Activated CD4-positive, alpha-beta memory T cell treated with anti-CD3 and anti-CD28 coated beads for 36 hours (primary cell): ENCODE measurements at places on chromosomes 16 and 17. TPM values are rescaled to one million over a fixed set of nuclear protein-coding genes. Genes with fewer than 3 reads are reported as not detected.

GRCh38 chr16:57624044-57624688 is 4.3 kb upstream of the ADGRG1 start:
- H3K4me1 ChIP-seq = peaks cover 10% of the 10 kb centered on the region
- peaks cover 11% of the 10 kb centered on the region for H3K27me3 ChIP-seq
- no peak overlapping the region for H3K4me3 ChIP-seq
- H3K27ac ChIP-seq = no peak overlapping the region
- no peaks in the 10 kb centered on the region for H3K36me3 ChIP-seq

- no peak for DNase-seq
- no peak overlapping the region for H3K4me3 ChIP-seq
- peaks cover 22% of the 10 kb centered on the region for H3K4me1 ChIP-seq
Measured at GRCh38 chr16:11144122-11144521, 111.9 kb downstream of the SOCS1 start.

- no peak overlapping the region for H3K4me3 ChIP-seq
- no peak for DNase-seq
- no peak overlapping the region for H3K27ac ChIP-seq
- H3K27me3 ChIP-seq = peaks cover 2% of the 10 kb centered on the region
Measured at GRCh38 chr16:16805809-16806208, 426.9 kb downstream of the NPIPA7 start.

GRCh38 chr16:67014634-67015312 is 14.2 kb upstream of the CBFB start:
- no peaks in the 10 kb centered on the region for H3K27me3 ChIP-seq
- peak overlapping the region; percentile 87 for H3K27ac ChIP-seq
- peak overlapping the region; percentile 86 for H3K4me3 ChIP-seq
- H3K4me1 ChIP-seq = peaks cover 28% of the 10 kb centered on the region
- H3K36me3 ChIP-seq = peaks cover 10% of the 10 kb centered on the region

GRCh38 chr16:80433623-80434022 is 107.2 kb upstream of the DYNLRB2 start:
- no peak overlapping the region for H3K27ac ChIP-seq
- H3K4me1 ChIP-seq = no peaks in the 10 kb centered on the region
- peak; percentile 34 for DNase-seq

- peaks cover 3% of the 10 kb centered on the region for H3K4me1 ChIP-seq
- H3K27me3 ChIP-seq = no peaks in the 10 kb centered on the region
- no peak overlapping the region for H3K27ac ChIP-seq
- DNase-seq = peak; percentile 75
Measured at GRCh38 chr17:64306850-64307463, 43.9 kb upstream of the TEX2 start.

- H3K27me3 ChIP-seq = peaks cover 8% of the 10 kb centered on the region
- no peaks in the 10 kb centered on the region for H3K4me1 ChIP-seq
- H3K36me3 ChIP-seq = no peaks in the 10 kb centered on the region
Measured at GRCh38 chr17:8753976-8754440, 4.3 kb downstream of the SPDYE4 start.

DNA sequence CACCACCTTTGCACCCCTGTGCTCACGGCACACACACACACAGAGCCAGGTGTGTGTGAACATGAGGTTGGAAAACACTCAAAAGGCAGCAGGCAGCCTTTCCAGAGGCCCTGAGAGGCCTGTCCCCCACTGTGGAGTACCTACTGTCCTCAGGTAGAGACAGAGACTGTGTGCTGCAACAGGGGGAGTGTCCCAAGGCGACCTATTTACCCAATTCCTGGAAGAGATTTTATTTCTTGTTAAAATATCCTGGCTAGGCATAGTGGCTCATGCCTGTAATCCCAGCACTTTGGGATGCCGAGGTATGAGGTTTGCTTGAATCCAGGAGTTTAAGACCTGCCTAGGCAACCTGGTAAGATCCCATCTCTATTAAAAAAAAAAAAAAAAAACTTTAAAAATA is 108.5 kb downstream of the COPRS start:
- DNase-seq = no peak
- H3K27ac ChIP-seq = no peak overlapping the region
- H3K36me3 ChIP-seq = no peaks in the 10 kb centered on the region

DNA sequence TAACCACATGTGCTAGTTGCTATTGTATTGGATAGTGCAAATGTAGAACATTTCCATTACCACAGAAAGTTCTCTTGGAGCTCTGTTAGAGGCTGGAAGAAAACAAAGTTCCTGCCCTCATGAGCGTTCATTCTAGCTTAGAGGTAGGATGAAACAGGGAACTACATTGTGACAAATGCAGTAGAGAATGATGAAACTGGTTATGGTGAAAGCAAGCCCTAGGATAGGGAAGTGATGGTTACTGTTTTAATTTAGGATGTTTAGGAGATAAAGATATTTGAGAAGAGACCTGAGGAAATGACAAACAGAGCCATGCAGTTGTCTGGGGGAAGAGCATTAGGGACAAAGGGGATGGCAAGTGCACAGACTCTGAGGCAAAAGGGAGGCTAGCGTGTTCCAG is 50.7 kb downstream of the AATF start:
- no peak overlapping the region for H3K4me3 ChIP-seq
- no peak for DNase-seq
- H3K36me3 ChIP-seq = peaks cover 64% of the 10 kb centered on the region
- no peak overlapping the region for H3K27ac ChIP-seq
- no peaks in the 10 kb centered on the region for H3K27me3 ChIP-seq
- no peaks in the 10 kb centered on the region for H3K4me1 ChIP-seq

GRCh38 chr17:31386542-31387075 is 4.9 kb upstream of the RAB11FIP4 start:
- no peak overlapping the region for H3K27ac ChIP-seq
- no peak overlapping the region for H3K4me3 ChIP-seq
- H3K4me1 ChIP-seq = no peaks in the 10 kb centered on the region
- no peak for DNase-seq

DNA sequence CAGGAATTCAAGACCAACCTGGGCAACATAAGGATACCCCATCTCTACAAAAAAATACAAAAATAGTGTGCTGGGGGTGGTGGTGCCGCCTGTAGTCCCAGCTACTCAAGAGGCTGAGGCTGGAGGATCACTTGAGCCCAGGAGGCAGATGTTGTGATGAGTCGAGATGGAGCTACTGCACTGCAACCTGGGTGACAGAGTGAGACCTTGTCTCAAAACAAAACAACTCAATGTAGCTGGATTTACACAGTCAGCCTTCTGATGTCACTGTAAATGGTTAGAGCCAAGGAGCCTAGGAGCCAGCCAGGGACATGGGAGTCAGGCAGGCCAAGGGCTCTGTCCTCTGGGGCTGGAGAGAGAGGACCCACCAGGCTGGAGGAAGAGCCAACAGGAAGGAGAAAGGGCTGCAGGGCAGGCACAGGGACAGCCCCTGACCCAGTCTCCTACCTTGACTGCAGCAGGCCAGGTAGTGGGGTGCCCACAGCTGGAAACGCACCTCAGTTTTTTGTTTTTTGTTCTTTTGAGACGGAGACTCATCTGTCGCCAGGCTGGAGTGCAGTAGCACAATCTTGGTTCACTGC is 8.4 kb downstream of the CDIPT start:
- H3K4me1 ChIP-seq = peaks cover 4% of the 10 kb centered on the region
- H3K36me3 ChIP-seq = peaks cover 6% of the 10 kb centered on the region
- H3K27me3 ChIP-seq = no peaks in the 10 kb centered on the region
- no peak overlapping the region for H3K4me3 ChIP-seq
- no peak overlapping the region for H3K27ac ChIP-seq
- DNase-seq = no peak

DNA sequence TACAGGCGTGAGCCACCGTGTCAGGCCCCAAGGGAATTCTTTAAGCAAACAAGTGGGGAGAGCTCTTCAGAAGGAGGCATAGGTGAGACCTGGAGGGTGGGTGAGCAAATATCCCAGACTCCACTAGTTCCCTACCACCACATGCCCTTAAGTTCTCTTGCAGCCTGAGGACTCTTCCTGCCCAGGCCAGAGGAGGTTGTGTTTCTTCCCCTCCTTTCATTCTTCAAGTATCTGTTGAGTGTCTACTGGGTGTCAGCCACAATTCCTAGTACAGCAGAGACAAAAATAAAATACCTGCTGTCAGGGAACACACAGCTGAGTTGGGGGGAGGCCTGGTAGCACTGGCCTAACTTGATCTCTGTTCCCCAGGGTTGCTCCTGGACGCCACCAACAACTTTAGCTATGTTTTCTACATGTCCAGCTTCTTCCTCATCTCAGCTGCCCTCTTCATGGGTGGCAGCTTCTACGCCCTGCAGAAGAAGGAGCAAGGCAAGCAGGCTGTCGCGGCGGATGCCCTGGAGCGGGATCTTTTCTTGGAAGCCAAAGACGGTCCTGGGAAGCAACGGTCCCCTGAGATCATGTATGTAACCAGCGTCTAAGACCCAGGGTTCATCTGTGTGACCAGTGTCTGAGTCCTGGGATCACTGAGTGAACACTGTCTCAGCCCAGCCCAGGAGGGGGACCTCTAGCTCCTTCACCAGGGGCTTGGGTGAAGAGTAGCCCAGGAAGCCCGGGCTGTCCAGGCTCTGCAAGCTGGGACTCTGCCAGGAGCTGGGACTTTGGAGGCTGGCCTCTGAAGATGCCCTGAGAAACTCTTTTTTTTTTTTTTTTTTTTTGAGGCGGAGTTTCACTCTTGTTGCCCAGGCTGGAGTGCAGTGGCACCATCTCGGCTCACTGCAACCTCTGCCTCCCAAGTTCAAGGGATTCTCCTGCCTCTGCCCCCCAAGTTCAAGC is 5.9 kb upstream of the ARMC7 start:
- H3K27me3 ChIP-seq = no peaks in the 10 kb centered on the region
- H3K4me1 ChIP-seq = peaks cover 4% of the 10 kb centered on the region
- no peak for DNase-seq
- H3K27ac ChIP-seq = no peak overlapping the region
- no peaks in the 10 kb centered on the region for H3K36me3 ChIP-seq
- no peak overlapping the region for H3K4me3 ChIP-seq

DNA sequence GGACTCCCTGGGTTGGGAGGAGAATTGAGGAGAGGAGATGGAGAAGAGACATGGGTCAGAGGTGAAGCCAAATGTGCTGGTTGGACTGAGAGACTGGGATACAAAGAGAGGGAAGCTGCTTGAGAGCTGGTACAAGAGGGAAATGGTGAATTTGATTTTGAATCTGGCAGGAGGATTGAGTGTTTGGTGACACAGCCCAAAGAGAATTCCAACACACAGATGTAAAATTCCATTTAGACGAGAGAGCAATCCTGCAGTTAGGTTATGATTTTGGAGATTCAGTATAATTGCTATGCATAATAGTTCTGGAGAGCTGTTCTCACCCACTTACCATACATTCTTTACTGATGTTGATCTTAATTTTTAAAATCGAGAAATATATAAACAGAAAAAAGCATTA is 57.7 kb downstream of the HSD17B2 start:
- peaks cover 4% of the 10 kb centered on the region for H3K27me3 ChIP-seq
- no peak overlapping the region for H3K4me3 ChIP-seq
- H3K27ac ChIP-seq = no peak overlapping the region

GRCh38 chr16:68760671-68761275 is 23.7 kb downstream of the CDH1 start:
- no peaks in the 10 kb centered on the region for H3K36me3 ChIP-seq
- H3K27me3 ChIP-seq = no peaks in the 10 kb centered on the region
- peaks cover 63% of the 10 kb centered on the region for H3K4me1 ChIP-seq
- peak; percentile 84 for DNase-seq

- H3K4me3 ChIP-seq = no peak overlapping the region
- H3K36me3 ChIP-seq = no peaks in the 10 kb centered on the region
- H3K27me3 ChIP-seq = peaks cover 3% of the 10 kb centered on the region
- no peak for DNase-seq
Measured at GRCh38 chr16:20309786-20310185, 17.5 kb downstream of the GP2 start.

BCAS3 gene
- 7.1 TPM for total RNA-seq

WNT9B gene
- not detected for total RNA-seq

KRT20 gene
- not detected for total RNA-seq

RNF222 gene
- total RNA-seq = not detected

IL4R gene
- total RNA-seq = 146 TPM

CDH5 gene
- total RNA-seq = not detected

NTN1 gene
- 0.29 TPM for total RNA-seq

CCDC78 gene
- total RNA-seq = 3.3 TPM

C17orf67 gene
- 3.6 TPM for total RNA-seq

NPIPB9 gene
- 0.58 TPM for total RNA-seq

NGFR gene
- 0.21 TPM for total RNA-seq

MLLT6 gene
- 221 TPM for total RNA-seq
